ENCODE measurements at places on chromosomes 12 and 14. TPM values are rescaled to one million over a fixed set of nuclear protein-coding genes. Genes with fewer than 3 reads are reported as not detected.

DNA sequence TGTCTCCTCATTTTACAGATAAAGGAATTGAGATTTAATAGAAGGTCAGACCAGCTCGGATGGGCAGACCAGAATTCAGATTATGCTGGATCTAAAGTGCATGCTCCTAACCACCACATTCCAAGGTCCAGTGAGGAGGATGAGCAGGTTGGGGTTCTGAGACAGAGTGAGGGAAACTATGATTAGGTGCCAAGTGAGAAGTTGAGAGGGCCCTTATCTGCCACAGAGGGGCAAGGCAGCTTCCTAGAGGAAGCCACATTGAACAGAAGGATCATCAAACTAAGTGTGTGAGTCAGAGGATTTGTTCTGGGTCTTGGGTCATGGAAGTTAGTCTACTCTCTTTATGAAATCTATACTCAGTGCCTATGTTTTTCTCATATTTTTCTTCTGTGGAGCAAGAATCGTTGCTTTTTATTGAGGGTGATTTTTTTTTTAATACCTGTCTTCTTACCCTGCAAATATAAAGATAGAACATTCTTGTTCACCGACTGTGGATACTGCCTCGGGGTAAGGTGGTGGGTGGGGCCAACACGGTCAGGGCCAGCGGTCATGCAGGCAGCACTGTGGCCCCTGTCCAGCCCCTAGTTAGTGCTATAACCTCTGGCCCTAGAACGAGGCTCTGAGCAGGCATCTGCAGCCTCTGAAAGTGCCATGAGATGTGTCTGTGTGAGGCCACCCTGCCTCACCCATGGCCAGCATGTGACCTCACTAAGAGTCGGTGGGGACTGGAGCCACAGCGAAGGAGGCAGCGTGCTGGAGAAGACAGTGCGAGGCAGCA lies 55.6 kb upstream of the PTHLH start:
- no peak overlapping the region for H3K27ac ChIP-seq
- no peak overlapping the region for H3K4me3 ChIP-seq
- no peak for DNase-seq
- no peaks in the 10 kb centered on the region for H3K4me1 ChIP-seq
- H3K36me3 ChIP-seq: no peaks in the 10 kb centered on the region

DNA sequence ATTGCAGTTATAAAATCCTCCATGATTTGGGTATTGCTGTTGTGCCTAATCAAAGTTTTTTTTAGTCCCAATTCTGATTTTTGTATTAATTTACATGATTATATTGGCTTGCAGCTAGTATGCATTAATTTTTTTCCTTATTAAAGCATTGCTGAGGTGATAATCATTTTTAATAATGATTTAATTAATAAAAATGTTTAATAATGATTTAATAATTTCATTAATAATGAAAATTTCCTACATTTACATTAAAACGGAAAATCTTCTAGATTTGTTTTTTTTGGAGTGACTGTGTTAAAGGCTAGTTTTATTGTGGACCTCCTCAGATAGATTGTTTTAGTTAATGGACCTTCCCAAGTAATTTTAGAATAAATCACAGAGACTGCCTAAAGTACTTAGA lies 79.6 kb downstream of the CCDC91 start:
- H3K27me3 ChIP-seq: no peaks in the 10 kb centered on the region
- no peak overlapping the region for H3K27ac ChIP-seq
- no peak overlapping the region for H3K4me3 ChIP-seq

Gene LYZ
- 13,865 TPM for polyA plus RNA-seq

- no peak overlapping the region for H3K27ac ChIP-seq
- H3K27me3 ChIP-seq: no peaks in the 10 kb centered on the region
- DNase-seq: peak; percentile 79
Measured at GRCh38 chr12:14384783-14385638, 19.5 kb downstream of the ATF7IP start.

GRCh38 chr14:100105357-100106169 lies 40.3 kb downstream of the EVL start:
- H3K4me1 ChIP-seq: peaks cover 30% of the 10 kb centered on the region
- peak overlapping the region; percentile 69 for H3K27ac ChIP-seq
- peak; percentile 29 for DNase-seq
- H3K4me3 ChIP-seq: peak overlapping the region; percentile 33

Gene BTG1
- polyA plus RNA-seq: 189 TPM

GRCh38 chr12:81591256-81591655 lies 167.9 kb downstream of the PPFIA2 start:
- H3K27me3 ChIP-seq: no peaks in the 10 kb centered on the region
- no peaks in the 10 kb centered on the region for H3K4me1 ChIP-seq
- H3K4me3 ChIP-seq: no peak overlapping the region
- no peak for DNase-seq

Gene NKX2-8
- not detected for polyA plus RNA-seq

GRCh38 chr14:77469067-77469505 lies 11.2 kb downstream of the AHSA1 start:
- no peak for DNase-seq
- H3K4me3 ChIP-seq: no peak overlapping the region
- H3K4me1 ChIP-seq: no peaks in the 10 kb centered on the region

GRCh38 chr12:132246997-132247717 lies 82.2 kb downstream of the GALNT9 start:
- no peak overlapping the region for H3K4me3 ChIP-seq
- H3K27me3 ChIP-seq: no peaks in the 10 kb centered on the region

Gene PRB2
- not detected for polyA plus RNA-seq

DNA sequence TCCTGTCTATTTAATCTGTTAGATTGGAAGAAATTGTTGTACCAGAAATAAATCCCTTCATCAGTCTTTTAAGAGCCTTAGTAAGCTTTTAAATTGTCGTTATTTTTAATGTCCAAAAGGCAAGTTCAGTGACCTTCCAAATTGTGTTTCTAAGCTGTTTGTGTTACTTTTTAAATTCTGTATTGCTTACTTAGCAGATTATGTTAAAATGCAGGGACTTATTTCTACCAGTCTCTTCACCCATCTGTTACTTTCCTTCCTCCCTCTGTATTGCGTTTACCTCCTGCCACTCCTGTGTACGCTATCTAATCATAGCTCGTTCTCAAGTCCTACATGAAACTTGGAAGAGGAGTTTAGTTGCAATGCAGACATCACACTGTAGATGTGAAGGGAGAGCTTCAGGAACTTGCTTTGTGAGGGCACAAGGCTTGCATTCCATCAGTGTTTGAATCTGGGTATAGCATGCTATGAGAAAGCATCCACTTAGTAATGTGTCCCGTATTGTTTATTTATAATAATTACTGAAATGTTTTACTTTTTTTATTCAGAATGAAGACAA lies 406.5 kb upstream of the RGS6 start:
- H3K27ac ChIP-seq: no peak overlapping the region
- H3K27me3 ChIP-seq: no peaks in the 10 kb centered on the region
- no peaks in the 10 kb centered on the region for H3K4me1 ChIP-seq
- DNase-seq: no peak

- no peak overlapping the region for H3K4me3 ChIP-seq
- H3K4me1 ChIP-seq: peaks cover 42% of the 10 kb centered on the region
- DNase-seq: no peak
- no peaks in the 10 kb centered on the region for H3K27me3 ChIP-seq
Measured at GRCh38 chr12:1925684-1926006, 7.2 kb upstream of the CACNA2D4 start.

GRCh38 chr14:52954346-52955214 lies 3.7 kb upstream of the FERMT2 start:
- peaks cover 49% of the 10 kb centered on the region for H3K27me3 ChIP-seq
- H3K27ac ChIP-seq: no peak overlapping the region
- peaks cover 15% of the 10 kb centered on the region for H3K4me1 ChIP-seq
- no peak for DNase-seq

- H3K4me1 ChIP-seq: no peaks in the 10 kb centered on the region
- no peak for DNase-seq
- no peak overlapping the region for H3K4me3 ChIP-seq
- no peak overlapping the region for H3K27ac ChIP-seq
- no peaks in the 10 kb centered on the region for H3K36me3 ChIP-seq
Measured at GRCh38 chr12:42510823-42511222, 78.7 kb downstream of the PRICKLE1 start.

- peak; percentile 8 for DNase-seq
- peak overlapping the region; percentile 19 for H3K4me3 ChIP-seq
Measured at GRCh38 chr12:56632701-56633467, 2.8 kb upstream of the BAZ2A start.

DNA sequence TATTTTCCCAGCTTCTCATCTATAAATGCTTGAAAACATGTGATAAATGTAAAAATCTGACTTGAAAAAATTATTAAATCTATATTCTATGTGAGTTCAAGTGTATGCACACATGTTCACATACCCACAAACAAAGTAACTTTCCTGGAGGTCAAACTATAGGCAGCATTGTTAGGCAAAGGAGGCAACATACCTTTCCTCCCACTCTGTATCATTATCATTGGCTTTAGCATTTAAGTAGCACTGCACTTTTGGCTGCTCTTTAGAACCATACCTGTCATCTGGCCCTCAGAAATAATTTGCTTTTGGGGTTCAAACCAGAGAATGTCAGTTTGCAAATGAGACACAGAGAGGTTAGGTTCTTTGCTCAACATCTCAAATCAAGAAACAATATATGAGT lies 102.4 kb upstream of the CCDC196 start:
- DNase-seq: no peak
- no peaks in the 10 kb centered on the region for H3K4me1 ChIP-seq
- no peaks in the 10 kb centered on the region for H3K36me3 ChIP-seq
- no peak overlapping the region for H3K4me3 ChIP-seq
- no peaks in the 10 kb centered on the region for H3K27me3 ChIP-seq

DNA sequence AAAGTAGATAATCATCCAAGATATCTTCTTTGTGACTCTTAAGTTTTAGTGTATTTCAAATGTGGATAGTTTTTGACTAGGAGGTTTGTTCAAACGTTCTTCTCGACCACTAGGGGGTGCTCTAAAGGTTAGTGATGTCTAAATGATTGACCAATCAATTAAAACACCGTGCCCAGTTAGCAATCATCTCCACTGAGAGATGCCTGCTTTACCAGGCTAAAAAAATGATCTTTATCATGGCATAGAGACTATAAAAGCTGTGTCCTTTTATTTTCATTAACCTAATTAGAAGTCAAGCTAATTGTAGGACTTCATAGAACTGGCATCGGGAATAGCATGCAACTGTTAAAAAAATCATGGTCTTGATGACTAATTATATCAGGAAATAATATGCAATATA lies 153.9 kb downstream of the PRKCH start:
- no peaks in the 10 kb centered on the region for H3K36me3 ChIP-seq
- H3K27me3 ChIP-seq: no peaks in the 10 kb centered on the region
- no peak overlapping the region for H3K4me3 ChIP-seq
- H3K27ac ChIP-seq: peak overlapping the region; percentile 96

DNA sequence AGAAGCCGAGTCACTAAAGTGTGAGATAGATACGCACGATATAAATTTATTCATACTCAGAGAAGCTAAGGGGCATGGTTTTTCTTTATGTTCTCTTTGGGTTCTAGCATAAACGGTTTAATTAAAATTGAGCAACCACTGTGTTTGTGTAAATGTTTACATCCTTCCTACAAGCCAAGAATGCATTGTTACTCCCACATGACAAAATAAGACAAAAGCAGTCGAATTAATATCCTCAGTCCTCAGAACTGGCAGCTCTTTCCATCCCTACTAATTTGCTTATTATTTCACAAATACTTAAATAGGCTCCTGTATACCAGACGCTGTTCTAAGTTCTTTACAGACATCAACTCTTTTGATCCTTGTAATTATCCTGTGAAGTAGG lies 32.0 kb downstream of the SSPN start:
- H3K36me3 ChIP-seq: no peaks in the 10 kb centered on the region
- peaks cover 20% of the 10 kb centered on the region for H3K27me3 ChIP-seq
- H3K4me1 ChIP-seq: peaks cover 9% of the 10 kb centered on the region
- no peak overlapping the region for H3K27ac ChIP-seq

- peaks cover 5% of the 10 kb centered on the region for H3K4me1 ChIP-seq
- no peak for DNase-seq
- H3K27ac ChIP-seq: no peak overlapping the region
Measured at GRCh38 chr14:61153431-61153830, 127.7 kb downstream of the TMEM30B start.

Gene PTGR2
- polyA plus RNA-seq: 0.45 TPM

Gene ZNF385A
- 78.3 TPM for polyA plus RNA-seq

DNA sequence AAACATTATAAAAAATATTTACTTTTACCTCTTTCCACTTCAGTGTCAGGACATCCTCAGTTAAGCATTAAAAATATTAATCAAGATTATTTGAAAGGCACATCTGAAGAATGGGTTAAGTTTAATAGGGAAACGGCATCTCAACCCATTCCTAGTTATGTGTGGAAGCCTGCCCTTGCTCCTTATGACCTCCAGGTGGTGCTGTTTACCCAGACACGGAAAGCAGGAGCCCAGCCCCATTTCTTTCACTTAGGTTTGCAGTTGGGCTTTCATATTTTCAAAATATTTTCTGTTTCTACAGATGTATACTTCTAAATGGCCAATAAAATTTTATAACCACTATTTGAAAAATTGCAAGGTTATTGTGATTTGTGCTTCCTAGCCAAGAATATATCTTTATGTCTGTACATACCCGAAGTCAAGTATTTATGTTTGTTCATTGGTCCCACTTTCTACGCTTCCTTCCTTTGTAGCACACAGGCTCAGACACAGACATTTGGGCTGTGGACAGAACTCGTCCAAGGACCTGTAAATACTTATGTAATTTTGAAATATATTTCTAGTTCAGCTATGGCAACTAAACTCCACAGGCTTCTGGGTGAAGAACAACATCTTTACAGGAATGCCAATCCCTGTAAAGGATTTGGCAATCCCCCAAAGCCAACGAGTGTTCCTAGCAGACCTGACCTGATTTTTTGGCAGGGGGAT lies 247.1 kb downstream of the AKAP6 start:
- peak; percentile 15 for DNase-seq
- no peaks in the 10 kb centered on the region for H3K36me3 ChIP-seq
- no peak overlapping the region for H3K27ac ChIP-seq
- no peaks in the 10 kb centered on the region for H3K4me1 ChIP-seq
- no peak overlapping the region for H3K4me3 ChIP-seq
- no peaks in the 10 kb centered on the region for H3K27me3 ChIP-seq

Gene STYK1
- not detected for polyA plus RNA-seq

- H3K4me1 ChIP-seq: no peaks in the 10 kb centered on the region
- H3K36me3 ChIP-seq: no peaks in the 10 kb centered on the region
- no peak for DNase-seq
Measured at GRCh38 chr14:24958271-24958670, 91.7 kb downstream of the STXBP6 start.

DNA sequence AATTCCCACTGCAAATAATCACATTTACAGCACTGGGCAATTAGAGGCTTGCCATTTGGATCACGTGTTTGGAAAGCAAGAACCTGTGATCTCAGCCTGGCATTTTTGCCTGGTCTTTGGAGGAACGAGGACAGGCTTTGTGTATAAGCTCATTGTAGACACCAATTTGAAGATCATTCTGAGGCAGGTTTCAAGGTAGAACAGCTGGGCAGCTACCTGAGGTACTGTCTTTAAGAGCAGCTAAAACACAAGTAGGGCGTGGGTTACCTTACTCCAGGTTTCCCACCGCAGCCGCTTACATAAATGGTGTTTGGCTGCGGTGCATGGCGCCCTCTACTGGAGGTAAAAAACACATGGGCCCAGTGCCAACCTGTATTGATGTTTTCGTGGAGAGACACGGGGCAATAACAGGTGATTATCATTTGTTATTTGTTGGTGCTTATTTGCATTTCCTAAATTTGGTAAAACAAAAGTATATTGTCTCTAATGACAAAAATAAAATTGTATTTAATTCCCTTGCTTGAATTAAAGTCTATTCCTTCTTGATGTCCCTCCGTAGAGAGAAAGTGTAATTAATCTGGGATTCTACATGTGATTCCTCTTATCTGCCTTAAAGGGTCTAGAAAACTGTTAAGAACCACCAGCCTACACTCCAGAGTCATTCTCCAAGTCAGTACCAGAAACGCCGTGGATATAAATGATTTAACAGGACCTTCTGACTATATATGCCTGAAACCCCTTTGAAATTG lies 69.7 kb downstream of the SVOP start:
- H3K27ac ChIP-seq: no peak overlapping the region
- no peak overlapping the region for H3K4me3 ChIP-seq
- peak; percentile 66 for DNase-seq
- H3K4me1 ChIP-seq: peaks cover 21% of the 10 kb centered on the region
- no peaks in the 10 kb centered on the region for H3K27me3 ChIP-seq

Gene LTBP2
- 0.37 TPM for polyA plus RNA-seq

Gene SERPINA3
- polyA plus RNA-seq: not detected

Measured in CD14-positive monocyte (primary cell).